Spleen (tissue), 13 donors: ENCODE measurements at places on chromosomes 2 and 18. TPM values are rescaled to one million over a fixed set of nuclear protein-coding genes. Genes with fewer than 3 reads are reported as not detected.

FZD7 gene
- polyA plus RNA-seq, result 1.4 TPM

LRRC30 gene
- not detected for polyA plus RNA-seq

SLC5A7 gene
- polyA plus RNA-seq, result not detected

PTRHD1 gene
- 36.5 TPM for polyA plus RNA-seq

XIRP2 gene
- 0.21 TPM for polyA plus RNA-seq

EPAS1 gene
- polyA plus RNA-seq, result 30.5 TPM

EGR4 gene
- polyA plus RNA-seq, result 0.03 TPM

APOB gene
- polyA plus RNA-seq, result 0.02 TPM

MRO gene
- polyA plus RNA-seq, result 0.48 TPM

MYO7B gene
- polyA plus RNA-seq, result 103 TPM

HAUS1 gene
- polyA plus RNA-seq, result 31.4 TPM

PDIA6 gene
- 29.7 TPM for polyA plus RNA-seq

FANCL gene
- polyA plus RNA-seq, result 30.7 TPM

GALNT13 gene
- polyA plus RNA-seq, result not detected

NEUROD1 gene
- polyA plus RNA-seq, result not detected

DRC1 gene
- not detected for polyA plus RNA-seq

C1GALT1C1L gene
- 0.28 TPM for polyA plus RNA-seq

CRYBA2 gene
- not detected for polyA plus RNA-seq

CHRND gene
- polyA plus RNA-seq, result not detected

PDE1A gene
- 1.9 TPM for polyA plus RNA-seq

CPO gene
- polyA plus RNA-seq, result 0.10 TPM

GAREM1 gene
- 0.24 TPM for polyA plus RNA-seq

RAB6C gene
- 0.29 TPM for polyA plus RNA-seq

SLC1A4 gene
- 4.4 TPM for polyA plus RNA-seq

RBM45 gene
- polyA plus RNA-seq, result 15.2 TPM

PTPRN gene
- 0.06 TPM for polyA plus RNA-seq

ATOH8 gene
- 9.4 TPM for polyA plus RNA-seq

CLEC4F gene
- 2.0 TPM for polyA plus RNA-seq

PTH2R gene
- 0.43 TPM for polyA plus RNA-seq

AKAIN1 gene
- not detected for polyA plus RNA-seq
